ENCODE measurements at places on chromosomes 5 and 9. TPM values are rescaled to one million over a fixed set of nuclear protein-coding genes. Genes with fewer than 3 reads are reported as not detected.
A peak's percentile ranks its signal among the peaks of the same experiment; 100 is the strongest.

Gene CFAP157
- 0.61 TPM for total RNA-seq

Gene HAPLN1
- 2.9 TPM for total RNA-seq

Gene MAML1
- total RNA-seq: 30.0 TPM

Gene CD14
- 0.64 TPM for total RNA-seq

Gene MTMR12
- 25.6 TPM for total RNA-seq

Gene CTNND2
- 134 TPM for total RNA-seq

Gene ORM2
- not detected for total RNA-seq

Gene PCDHGB5
- 9.3 TPM for total RNA-seq

GRCh38 chr9:92979283-92980056 is 32.1 kb downstream of the FGD3 start:
- no peaks in the 10 kb centered on the region for H3K4me1 ChIP-seq
- peaks cover 10% of the 10 kb centered on the region for H3K36me3 ChIP-seq
- H3K27me3 ChIP-seq: peaks cover 3% of the 10 kb centered on the region
- no peak overlapping the region for H3K4me3 ChIP-seq
- DNase-seq: no peak

DNA sequence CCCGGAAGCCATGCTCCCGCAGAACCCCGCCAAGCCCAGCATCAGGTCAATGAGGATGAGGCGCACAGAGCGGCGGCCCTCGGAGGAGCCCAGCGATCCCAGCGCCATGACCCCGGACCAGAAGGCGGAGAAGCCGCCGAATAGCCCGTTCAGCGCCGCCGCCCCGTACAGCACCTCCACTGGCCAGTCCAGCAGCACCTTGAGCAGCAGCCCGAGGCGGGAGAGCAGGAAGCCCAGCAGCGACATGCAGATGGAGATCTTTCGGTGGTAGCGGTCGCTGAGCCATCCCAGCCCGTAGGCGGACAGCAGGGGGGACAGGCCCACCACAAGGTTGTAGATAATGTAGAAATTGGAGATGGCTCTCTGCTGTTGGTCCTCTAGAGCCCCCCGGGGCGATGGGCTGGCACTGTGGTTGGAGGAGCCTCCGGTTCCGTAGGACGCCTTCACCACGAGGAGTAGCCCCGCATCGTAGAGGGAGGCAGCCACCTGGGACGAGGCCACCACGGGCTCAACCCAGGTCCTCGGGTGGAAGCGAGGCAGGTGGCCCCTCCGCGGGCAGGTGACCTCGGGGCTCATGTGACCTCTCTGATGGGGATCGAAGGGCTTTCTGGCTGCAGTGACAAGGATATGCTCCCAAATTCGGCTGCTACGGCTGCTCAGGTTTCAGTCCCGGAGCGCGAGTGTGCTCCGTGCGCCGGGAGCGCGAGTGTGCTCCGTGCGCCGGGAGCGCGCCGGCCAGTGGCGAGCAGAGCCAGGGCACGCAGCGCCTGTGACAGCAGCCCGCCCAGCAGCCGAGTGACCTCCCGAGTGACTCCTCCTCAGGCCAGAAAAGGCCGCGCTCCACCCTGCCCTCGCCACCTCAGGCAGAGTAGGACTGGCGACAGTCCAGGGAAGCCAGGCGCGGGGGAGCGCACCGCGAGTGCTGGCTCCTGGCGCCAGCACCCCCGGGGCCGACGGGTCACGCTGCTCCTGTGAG is at the start of gene SLC46A2:
Gene SLC46A2, minus strand, starts transcription at position 771 of the 976 bp plus-strand sequence. Its CDS starts 195 bp downstream, at position 576.
- H3K4me1 ChIP-seq: peaks cover 8% of the 10 kb centered on the region
- no peak within 1 kb of the TSS for H3K27ac ChIP-seq
- peak within 1 kb of the TSS; percentile 64 for H3K4me3 ChIP-seq
- peaks cover 13% of the 10 kb centered on the region for H3K36me3 ChIP-seq

DNA sequence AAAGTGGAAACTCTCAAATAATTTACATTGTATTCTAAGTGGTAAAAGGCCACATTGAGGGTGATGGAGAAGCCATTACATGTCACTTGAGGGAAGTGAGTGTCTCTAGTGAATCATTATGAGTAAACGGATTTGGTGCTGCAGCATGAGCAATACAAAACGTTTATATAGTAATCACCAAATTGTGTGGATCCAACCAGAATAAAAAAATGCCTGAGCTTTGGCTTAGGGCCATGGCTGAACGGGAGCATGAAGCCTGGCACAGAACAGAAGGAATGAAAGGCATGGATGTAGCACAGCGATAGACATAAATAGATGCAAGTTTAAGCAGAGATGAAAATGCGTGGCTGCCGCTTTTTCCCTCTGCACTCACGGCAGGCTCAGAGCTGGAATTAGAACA is 58.3 kb downstream of the PTTG1 start:
- DNase-seq: no peak
- H3K36me3 ChIP-seq: no peaks in the 10 kb centered on the region
- peaks cover 2% of the 10 kb centered on the region for H3K27me3 ChIP-seq
- no peak overlapping the region for H3K4me3 ChIP-seq
- no peaks in the 10 kb centered on the region for H3K4me1 ChIP-seq

- DNase-seq: no peak
- no peaks in the 10 kb centered on the region for H3K36me3 ChIP-seq
- no peaks in the 10 kb centered on the region for H3K4me1 ChIP-seq
- H3K4me3 ChIP-seq: no peak overlapping the region
- H3K27ac ChIP-seq: no peak overlapping the region
- no peaks in the 10 kb centered on the region for H3K27me3 ChIP-seq
These were observed 162.2 kb downstream of the OXCT1 start for GRCh38 chr5:41707853-41708603.

- H3K27me3 ChIP-seq: peaks cover 2% of the 10 kb centered on the region
- DNase-seq: no peak
- peaks cover 4% of the 10 kb centered on the region for H3K4me1 ChIP-seq
- H3K4me3 ChIP-seq: peak overlapping the region; percentile 55
- no peak overlapping the region for H3K27ac ChIP-seq
These were observed 1.5 kb downstream of the RNF208 start for GRCh38 chr9:137220317-137221094.

DNA sequence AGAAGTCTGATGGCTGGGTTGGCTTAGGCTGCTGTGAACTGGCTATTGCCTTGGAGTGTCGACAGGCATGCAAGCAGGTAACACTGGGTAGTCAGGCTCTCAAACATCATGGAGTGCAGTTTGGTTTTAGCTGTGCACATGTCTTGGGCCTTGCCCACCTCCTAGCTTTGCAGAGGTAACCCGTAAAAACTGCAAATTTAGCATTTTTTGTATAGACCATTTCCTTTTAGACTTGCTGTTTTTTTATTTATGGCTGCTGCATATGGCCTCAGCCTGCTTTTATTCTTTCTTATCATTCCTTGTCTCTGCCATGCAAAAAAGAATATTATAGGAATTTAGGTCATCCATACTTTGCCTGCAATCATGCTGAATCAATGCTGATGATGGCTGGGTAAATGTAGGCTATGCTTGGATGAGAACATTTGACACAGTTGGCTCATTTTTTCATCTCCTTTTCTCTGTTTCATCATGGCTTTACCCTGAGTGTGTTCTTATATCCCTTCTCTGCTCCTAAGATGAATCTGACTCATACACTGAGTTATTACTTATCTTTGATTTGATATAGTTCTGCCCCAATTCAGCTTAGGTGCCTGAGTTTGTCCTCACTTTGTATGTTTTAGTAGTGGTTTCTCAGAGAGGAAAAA is 27.2 kb downstream of the RECK start:
- H3K27ac ChIP-seq: no peak overlapping the region
- no peak for DNase-seq

GRCh38 chr5:31232273-31232888 is 38.9 kb downstream of the CDH6 start:
- no peak for DNase-seq
- H3K27me3 ChIP-seq: peaks cover 7% of the 10 kb centered on the region
- peaks cover 33% of the 10 kb centered on the region for H3K4me1 ChIP-seq
- H3K27ac ChIP-seq: no peak overlapping the region
- no peak overlapping the region for H3K4me3 ChIP-seq
- peaks cover 3% of the 10 kb centered on the region for H3K36me3 ChIP-seq

DNA sequence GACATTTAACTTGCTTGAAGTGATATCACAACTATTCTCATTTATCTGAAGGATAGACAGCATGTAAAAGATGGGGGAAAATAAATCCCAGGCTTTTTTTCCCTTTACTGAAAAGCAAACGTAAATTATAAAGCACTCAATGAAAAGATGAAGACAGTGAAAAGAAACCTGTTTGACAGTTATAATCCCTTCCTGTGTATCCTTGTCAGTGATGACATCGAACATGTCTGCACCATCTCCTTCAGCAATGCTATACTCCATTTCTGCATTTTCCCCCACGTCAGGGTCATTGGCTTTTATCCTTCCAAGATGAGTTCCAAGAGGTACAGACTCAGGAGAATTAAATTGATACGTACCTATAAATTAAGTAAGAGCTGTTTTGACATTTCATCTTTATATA is 134.9 kb downstream of the CDH9 start:
- H3K27me3 ChIP-seq: peaks cover 7% of the 10 kb centered on the region
- peak overlapping the region; percentile 83 for H3K27ac ChIP-seq
- DNase-seq: no peak
- H3K4me3 ChIP-seq: no peak overlapping the region
- peaks cover 9% of the 10 kb centered on the region for H3K36me3 ChIP-seq
- H3K4me1 ChIP-seq: peaks cover 34% of the 10 kb centered on the region

DNA sequence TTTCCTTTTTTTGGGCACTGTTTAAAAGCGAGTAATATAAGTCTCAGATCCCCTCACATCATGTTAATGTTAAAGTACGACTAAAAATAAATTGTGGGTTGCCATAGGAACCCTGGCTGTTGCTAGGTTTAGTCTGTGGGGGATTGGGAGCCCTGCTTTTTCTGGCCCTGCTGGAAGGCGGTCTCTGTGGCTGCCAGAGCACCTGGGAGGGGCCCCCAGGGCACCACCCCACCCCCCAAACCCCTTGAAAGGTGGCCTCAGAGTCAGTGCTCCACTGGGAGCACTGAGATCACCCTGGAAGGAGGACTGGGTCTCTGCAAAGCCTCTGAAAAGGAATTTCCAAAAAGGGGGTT is 66.2 kb upstream of the NEURL1B start:
- H3K27me3 ChIP-seq: peaks cover 5% of the 10 kb centered on the region
- no peak overlapping the region for H3K4me3 ChIP-seq
- no peak for DNase-seq
- no peak overlapping the region for H3K27ac ChIP-seq
- peaks cover under 1% of the 10 kb centered on the region for H3K36me3 ChIP-seq

DNA sequence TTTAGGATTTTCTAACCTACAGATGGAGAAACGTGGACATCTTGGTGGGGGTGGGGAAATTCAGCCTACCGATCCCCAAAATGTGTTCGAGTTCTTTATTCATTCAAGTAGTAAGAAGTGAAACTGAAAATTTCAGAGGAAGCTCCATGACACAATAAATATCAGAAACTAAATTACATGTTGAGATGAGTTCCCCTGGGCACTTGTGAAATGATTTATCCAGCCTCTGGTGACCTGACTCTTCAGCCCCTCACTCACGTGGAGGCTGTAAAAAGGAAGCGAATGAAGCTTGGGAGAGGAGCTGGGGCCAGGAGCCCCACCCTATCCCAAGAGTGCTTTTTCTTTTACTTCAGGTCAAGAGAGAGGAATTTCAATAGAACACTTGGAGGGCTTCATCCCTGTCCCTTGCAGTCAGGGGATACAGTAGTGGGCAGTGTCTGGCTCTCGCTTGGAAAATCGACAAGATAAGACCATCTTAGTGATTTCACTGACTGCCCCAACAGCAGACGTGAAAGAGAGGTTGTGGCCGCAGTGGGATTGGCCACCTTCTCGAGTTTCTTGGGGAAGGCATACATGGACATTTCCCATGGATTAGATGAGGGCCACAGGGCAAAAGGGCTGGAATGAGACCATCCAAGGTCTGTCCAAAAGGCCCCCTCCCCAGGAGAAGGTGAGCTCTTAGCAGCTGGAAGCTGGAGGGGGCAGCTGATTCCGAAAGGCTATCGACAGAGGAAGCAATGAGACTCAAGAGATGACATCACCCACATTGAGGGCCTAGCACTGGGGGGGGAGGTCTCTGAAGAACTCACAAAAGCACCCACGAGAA is 76.8 kb upstream of the SH3PXD2B start:
- peaks cover 18% of the 10 kb centered on the region for H3K36me3 ChIP-seq
- DNase-seq: no peak
- no peak overlapping the region for H3K4me3 ChIP-seq

DNA sequence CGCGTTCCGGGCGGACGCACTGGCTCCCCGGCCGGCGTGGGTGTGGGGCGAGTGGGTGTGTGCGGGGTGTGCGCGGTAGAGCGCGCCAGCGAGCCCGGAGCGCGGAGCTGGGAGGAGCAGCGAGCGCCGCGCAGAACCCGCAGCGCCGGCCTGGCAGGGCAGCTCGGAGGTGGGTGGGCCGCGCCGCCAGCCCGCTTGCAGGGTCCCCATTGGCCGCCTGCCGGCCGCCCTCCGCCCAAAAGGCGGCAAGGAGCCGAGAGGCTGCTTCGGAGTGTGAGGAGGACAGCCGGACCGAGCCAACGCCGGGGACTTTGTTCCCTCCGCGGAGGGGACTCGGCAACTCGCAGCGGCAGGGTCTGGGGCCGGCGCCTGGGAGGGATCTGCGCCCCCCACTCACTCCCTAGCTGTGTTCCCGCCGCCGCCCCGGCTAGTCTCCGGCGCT is at the start of gene DAPK1:
Gene DAPK1, plus strand, starts transcription at position 264 of the 442 bp plus-strand sequence. CDS start 1,211 bp downstream, outside the sequence.
- H3K27ac ChIP-seq: peak within 1 kb of the TSS; percentile 92
- peaks cover 11% of the 10 kb centered on the region for H3K27me3 ChIP-seq
- H3K4me1 ChIP-seq: peaks cover 31% of the 10 kb centered on the region
- H3K4me3 ChIP-seq: peak within 1 kb of the TSS; percentile 87

- DNase-seq: no peak
- no peak overlapping the region for H3K4me3 ChIP-seq
- H3K4me1 ChIP-seq: no peaks in the 10 kb centered on the region
- no peaks in the 10 kb centered on the region for H3K27me3 ChIP-seq
- H3K36me3 ChIP-seq: no peaks in the 10 kb centered on the region
These were observed 59.1 kb downstream of the CHSY3 start for GRCh38 chr5:129963359-129963758.

DNA sequence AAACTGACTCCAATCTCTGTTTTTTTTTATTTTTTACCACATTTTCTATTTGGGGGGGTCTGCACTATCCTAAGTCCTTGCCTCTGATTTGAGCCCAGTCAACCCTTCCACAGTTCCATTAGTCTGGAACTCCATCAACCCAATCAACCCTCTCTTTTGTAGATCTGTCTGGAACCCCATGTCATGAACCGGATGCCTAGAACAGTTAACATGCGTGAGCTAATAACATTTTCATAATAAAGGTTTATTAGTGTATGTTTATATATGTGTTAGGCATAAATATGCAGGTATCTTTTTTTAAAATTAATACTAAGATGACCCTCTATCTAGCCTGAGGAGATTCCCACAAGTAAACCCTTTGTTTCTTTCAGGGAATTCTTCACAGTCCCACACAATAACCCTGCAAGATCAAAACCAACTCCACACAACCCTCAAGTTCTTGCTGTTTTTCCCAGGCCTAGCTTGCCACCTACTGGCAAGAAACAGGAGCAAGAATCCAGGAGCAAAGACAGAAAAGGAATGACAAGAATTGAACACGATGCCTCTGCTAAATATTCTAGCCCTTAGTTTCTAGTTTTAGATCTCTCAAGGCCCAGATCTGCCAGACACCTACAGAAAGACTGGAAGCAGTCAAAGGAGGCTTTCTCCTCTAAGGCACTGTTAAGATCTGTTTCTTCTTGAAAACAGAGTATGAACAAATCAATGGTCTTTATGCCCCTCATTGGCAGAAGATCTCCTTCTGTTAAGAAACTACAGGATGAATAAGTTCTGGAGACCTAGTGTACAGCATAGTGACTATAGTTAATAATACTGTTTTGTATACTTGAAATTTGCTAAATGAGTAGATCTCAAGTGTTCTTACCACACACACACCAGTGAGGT is 100.4 kb downstream of the TRIM36 start:
- peaks cover 2% of the 10 kb centered on the region for H3K4me1 ChIP-seq
- no peak overlapping the region for H3K27ac ChIP-seq
- no peaks in the 10 kb centered on the region for H3K36me3 ChIP-seq
- peak; percentile 40 for DNase-seq
- H3K4me3 ChIP-seq: no peak overlapping the region

GRCh38 chr5:128870373-128870772 is 94.9 kb upstream of the SLC27A6 start:
- no peaks in the 10 kb centered on the region for H3K27me3 ChIP-seq
- no peak for DNase-seq
- peaks cover 2% of the 10 kb centered on the region for H3K4me1 ChIP-seq
- H3K36me3 ChIP-seq: no peaks in the 10 kb centered on the region
- no peak overlapping the region for H3K4me3 ChIP-seq
